Right renal pelvis (tissue), 4 donors: ENCODE measurements at places on chromosomes 13 and 19.

- DNase-seq, result no peak
Observed at GRCh38 chr19:2856457-2857050, 10.6 kb upstream of the ZNF556 start.

GRCh38 chr13:50712456-50712855 is 131.0 kb downstream of the DLEU7 start:
- no peak for DNase-seq

GRCh38 chr13:46184277-46184699 is 2.3 kb upstream of the LCP1 start:
- DNase-seq, result no peak

DNA sequence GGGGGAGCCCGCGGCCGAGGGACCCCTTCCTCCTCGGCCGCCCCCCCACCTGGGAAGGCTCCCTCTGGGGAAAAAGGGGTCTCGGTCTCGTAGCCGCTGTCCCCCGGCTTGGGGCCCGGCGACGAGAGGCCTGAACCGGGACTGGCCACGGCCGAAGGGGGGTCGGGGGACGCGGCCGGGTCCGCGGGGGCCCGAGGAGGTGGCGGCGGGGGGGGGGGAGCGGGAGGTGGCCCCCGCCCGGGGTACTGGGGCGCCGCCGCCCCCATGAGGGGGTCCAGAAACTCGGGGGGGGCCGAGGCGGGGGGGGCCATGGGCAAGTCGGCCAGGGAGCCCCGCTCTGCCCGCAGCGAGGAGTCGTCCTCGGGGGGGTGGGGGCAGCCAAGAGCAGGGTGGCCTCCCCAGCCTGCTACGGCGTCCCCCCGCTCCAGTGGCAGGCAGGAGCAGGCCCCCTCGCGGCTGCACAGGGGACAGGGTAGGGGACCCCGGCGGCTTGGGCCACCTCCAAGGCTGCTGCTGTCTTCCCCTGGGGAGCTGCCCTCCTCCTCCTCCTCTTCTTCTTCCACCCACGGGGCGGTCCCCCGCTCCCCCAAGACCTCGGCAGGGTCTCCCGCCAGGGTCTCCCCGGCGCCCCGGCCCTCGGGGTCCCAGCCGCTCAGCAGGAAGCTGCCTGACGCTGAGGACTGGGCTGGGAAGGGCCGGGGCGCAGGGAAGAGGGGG is 12.9 kb downstream of the LMTK3 start:
- DNase-seq, result no peak

DNA sequence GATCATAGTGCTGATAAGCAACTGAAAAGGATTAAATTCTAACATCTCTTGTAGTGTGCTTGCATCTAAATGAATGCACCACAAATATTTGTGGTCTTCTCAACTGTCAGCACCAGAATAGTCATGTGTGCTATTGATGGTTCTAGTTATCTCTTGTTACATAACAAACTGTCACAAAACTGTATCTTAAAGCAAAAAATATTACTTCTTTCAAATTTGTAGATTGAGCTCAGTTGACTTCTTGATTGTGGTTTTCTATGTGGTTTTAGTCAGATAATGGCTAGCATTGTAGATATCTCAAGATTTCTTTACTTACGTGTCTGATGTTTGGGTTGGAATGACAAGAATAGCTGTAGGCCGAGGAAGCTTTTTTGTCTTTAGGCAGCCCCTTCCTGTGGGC is 431.3 kb downstream of the SLITRK6 start:
- DNase-seq, result no peak

DNA sequence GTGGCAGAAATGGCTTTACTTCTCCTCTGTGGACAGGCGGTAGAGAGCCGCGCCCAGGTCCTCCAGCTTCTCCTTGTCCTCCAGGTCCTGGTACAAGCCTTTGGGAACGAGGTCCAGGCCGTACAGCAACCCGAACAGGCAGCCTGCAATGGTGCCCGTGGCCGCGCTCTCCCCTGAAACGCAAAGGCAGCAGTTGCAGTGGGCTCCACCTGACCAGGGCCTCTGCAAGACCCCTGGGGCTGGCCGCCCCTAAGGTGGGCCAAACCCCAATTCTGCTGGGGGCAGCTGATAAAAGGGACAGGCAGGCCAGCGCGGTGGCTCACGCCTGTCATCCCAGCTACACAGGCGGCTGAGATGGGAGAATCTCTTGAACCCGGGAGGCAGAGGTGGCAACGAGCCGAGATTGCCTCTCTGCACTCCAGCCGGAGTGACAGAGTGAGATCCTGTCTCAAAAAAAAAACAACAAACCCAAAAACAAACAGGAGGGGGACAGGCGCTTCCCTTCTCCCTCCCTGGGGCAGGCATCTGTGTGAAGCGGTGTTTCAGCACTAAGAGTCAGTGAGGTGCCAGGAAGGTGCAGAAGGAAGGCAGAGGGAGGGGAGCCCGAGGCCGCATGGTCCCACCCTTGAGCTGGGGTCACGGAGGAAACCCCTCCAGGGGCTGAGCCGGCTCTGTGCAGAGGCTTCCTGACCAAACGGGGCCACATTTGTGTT is 30.3 kb downstream of the ADPRHL1 start:
- no peak for DNase-seq
